Spinal cord (tissue), 10 donors: ENCODE measurements at places on chromosomes 4 and X.

- peak; percentile 52 for DNase-seq
These were observed 21.4 kb upstream of the PPP2R2C start for GRCh38 chr4:6493658-6494304.

DNA sequence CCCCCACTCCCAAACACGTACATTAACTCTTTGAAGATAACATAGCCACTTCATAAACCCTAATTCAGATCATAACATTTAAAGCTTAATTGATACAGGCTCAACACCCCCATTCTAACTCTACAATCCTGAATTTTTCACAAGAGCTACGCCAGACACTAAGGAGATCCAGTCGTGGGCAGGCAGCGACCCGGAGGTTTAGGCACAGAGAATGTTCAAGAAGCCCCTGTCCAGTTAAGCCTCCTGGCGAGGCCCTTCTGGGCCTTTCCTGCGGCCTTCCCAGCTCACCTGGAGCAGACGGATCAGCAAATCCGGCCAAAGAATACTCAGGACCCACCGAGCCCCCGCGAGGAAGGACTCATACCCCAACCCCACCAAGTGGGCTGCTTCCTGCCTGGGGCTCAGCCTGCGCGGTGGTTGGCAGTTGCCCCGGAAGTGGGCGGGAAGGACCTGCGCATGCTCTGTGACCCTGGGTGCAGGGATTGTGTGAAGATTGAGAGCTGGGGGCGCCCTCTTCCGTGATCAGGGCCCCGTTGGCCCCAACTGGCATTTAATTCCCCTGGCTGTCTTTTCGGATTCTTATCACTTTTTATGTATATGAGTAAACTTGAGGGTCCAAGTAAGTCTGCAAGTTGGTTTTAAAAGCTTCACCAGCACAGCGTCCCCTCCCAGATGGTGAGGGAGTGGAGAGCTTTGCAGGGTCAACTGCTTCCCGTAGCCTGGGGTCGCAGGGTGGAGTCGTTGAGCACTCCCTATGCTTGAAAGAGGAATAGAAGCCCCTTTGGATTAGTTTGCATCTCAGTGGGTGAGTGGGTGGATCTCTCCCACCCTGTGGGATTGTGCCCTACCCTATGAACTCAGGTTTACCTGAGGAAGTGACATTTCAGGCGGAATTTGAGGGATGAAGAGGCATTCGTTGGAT, at the start of gene TRIM61:
TRIM61 (minus strand) TSS at position 415 of the 922 bp plus-strand sequence. CDS start 7,655 bp downstream, outside the sequence.
- peak; percentile 96 for DNase-seq

- DNase-seq, result no peak
These were observed 109.5 kb downstream of the CDKL5 start for GRCh38 chrX:18534949-18535348.

DNA sequence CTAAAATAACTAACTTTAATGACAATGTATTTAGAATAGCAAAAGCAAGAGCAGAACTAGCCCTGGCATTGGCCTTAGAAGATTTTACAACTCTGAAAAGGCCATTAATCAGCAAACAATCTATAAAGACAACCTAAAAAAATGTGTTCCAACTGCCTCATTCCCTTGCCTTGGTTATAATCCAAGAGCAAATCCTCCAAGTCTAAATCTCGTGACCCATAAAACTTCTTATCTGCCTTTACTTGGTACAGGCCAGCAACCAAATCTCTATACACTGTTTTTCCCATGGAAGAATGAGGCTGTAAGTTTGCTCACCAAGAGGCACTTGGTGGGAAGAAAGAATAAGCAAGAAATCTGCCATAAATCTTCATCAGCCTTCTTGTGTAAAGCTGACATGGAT, 175.3 kb upstream of the MID1 start:
- DNase-seq, result no peak

DNA sequence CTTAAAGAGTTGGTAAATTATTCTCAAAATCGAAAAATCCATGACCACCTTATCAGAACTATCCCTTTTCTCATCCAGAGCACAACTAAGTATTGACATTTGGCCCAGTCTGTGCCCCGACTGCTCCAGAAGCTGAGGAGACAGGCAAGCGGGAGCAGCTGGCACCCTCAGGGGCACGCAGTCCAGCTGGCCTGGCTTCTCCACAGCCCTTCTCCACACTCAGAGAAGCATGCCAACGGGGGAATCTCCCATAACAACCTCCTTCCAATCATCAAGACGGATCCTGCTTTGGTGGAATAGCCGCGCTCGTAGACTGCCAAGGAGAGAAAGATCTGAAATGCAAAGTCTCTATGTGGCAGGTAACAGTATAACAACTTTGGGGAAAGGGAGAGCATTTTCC, 85.4 kb downstream of the AFAP1 start:
- no peak for DNase-seq
